Tracheal epithelial cell (primary cell): ENCODE measurements at places on chromosomes 12 and 14. TPM values are rescaled to one million over a fixed set of nuclear protein-coding genes. Genes with fewer than 3 reads are reported as not detected.

VPS37B gene
- 19.3 and 25.6 TPM in 2 replicates for total RNA-seq

CORO1C gene
- 119 and 168 TPM in 2 replicates for total RNA-seq

HOXC6 gene
- 0.48 TPM in 1 of 2 replicates, not detected in the other for total RNA-seq

OR4K14 gene
- not detected in 2 replicates for total RNA-seq

SLC6A15 gene
- 31.8 and 69.7 TPM in 2 replicates for total RNA-seq

IFNG-AS1 gene
- total RNA-seq: under 0.01 TPM in 1 of 2 replicates, not detected in the other

ABCD4 gene
- total RNA-seq: 19.0 and 21.0 TPM in 2 replicates

SLC25A47 gene
- total RNA-seq: not detected in 2 replicates

BMP4 gene
- total RNA-seq: 0.48 and 2.3 TPM in 2 replicates

MANSC4 gene
- total RNA-seq: not detected in 2 replicates
